ENCODE measurements at places on chromosomes 7 and 10.

DNA sequence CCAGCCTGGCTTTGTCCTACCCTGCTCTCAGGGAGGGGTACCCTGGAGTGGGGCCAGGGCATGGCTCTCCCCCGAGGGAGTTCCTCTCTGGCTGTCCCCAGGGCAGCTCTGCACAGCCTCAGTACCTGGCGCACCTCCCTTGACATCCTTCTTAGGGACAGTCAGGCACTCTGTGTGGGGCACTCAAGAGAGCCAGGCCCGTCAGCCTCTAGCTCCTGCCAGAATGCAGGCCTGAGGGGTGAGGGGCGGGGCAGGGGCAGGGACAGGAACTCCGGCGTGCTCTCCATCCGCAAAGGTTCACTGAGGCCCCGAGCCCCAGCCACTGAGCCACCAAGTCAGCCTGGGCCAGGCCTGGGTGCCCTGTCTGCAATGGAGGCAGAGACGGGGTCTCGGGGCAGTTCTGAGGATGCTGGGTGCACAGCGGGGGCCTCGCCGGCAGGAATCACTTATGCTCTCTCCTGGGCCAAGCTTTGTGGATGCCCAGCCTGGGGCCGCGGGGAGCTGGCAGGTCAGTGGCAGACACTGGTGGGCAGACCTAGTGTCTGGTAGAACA is 10.1 kb downstream of the LIMK1 start:
- H3K4me3 ChIP-seq: peak overlapping the region; percentile 90
- DNase-seq: no peak
- H3K36me3 ChIP-seq: peaks cover 12% of the 10 kb centered on the region
- H3K27me3 ChIP-seq: no peaks in the 10 kb centered on the region
- H3K27ac ChIP-seq: peak overlapping the region; percentile 94

DNA sequence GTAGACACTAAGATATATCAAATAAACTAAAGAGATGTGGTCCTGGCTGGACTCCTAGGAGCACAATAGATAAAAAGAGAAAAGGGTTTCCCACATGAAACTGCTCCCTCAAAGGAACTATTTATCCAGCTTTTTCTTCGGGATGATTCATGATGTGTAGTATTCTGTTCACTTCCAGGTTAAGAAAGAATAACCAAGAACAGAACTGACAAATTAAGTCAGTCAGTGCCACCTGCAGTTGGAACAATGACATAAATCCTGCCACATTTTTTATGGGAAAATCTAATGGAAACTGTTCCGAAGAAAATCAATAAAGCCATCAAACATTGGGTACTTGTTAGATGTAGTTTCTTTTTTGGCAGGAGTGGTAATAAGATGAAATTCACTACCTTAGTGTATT is 87.1 kb downstream of the POLR1F start:
- H3K36me3 ChIP-seq: peaks cover 2% of the 10 kb centered on the region
- no peak overlapping the region for H3K27ac ChIP-seq
- no peak for DNase-seq
- H3K27me3 ChIP-seq: no peaks in the 10 kb centered on the region
- no peaks in the 10 kb centered on the region for H3K4me1 ChIP-seq
- H3K4me3 ChIP-seq: no peak overlapping the region

DNA sequence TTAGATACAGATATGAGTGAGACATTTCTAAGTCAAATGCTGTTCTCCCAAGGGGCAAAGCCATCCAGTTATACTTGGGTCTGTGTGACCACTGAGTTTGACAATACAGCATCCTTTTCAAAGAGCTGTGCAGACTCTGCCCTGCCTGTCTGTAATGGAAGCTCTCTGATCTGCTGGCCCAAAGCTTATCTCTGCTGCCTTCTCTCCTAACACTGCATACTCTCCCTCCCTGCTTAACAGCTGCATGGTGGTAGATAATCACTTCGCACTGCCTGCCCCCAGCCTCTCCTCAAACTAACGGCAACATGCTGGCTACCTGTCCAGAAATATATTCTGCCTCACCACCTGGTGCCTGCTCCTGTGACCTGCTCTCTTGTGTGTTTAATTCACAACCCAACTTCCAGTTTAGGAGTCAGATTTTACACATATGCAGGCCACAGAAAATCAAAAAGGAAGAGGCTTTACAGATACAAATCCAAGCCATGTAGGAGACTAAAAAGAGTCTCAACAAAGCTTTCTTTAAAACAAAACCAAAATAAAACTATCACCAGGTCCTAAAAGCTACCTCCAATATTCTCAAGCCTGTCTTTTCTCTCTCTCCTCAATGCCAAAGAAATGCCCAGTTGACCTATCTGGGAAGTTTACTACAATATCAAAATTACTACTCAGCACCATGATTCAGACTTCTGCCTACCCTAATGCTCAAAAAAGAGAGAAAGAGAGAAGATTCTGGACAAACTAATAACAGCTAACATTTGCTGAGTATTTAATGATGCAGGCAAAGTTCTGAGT is 145.6 kb downstream of the RELN start:
- no peak overlapping the region for H3K27ac ChIP-seq
- DNase-seq: no peak
- H3K4me3 ChIP-seq: no peak overlapping the region
- H3K36me3 ChIP-seq: no peaks in the 10 kb centered on the region
- H3K27me3 ChIP-seq: no peaks in the 10 kb centered on the region
- H3K4me1 ChIP-seq: no peaks in the 10 kb centered on the region

GRCh38 chr10:81873231-81873931 is 1.6 kb upstream of the NRG3 start:
- H3K4me3 ChIP-seq: no peak overlapping the region
- no peak overlapping the region for H3K27ac ChIP-seq
- peaks cover 34% of the 10 kb centered on the region for H3K27me3 ChIP-seq
- DNase-seq: no peak
- H3K4me1 ChIP-seq: peaks cover 6% of the 10 kb centered on the region

DNA sequence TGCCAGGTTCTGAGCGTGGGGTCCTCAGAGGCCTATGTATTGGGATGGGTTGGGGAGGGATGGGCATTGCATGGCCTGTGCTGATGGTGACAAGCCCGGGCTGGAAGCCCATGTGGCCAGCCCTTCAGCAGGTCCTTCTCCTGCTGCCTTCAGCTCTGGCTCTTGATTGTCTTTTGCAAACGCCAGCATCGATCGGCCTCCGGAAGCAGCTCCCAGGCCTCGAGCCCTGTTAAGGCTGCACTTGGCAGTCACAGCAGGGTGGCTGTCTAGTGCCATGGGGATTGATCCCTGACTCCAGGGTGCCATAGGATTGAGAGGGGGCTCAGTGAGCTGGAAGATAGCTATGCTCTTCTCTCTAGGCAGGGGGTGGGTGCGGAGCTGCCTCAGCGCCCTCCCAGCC is 51.4 kb downstream of the CDH23 start:
- no peak for DNase-seq
- H3K36me3 ChIP-seq: no peaks in the 10 kb centered on the region
- H3K4me3 ChIP-seq: no peak overlapping the region
- no peak overlapping the region for H3K27ac ChIP-seq
- H3K4me1 ChIP-seq: no peaks in the 10 kb centered on the region

- H3K4me3 ChIP-seq: no peak overlapping the region
- DNase-seq: no peak
- H3K27me3 ChIP-seq: no peaks in the 10 kb centered on the region
- no peaks in the 10 kb centered on the region for H3K4me1 ChIP-seq
- H3K36me3 ChIP-seq: no peaks in the 10 kb centered on the region
Measured at GRCh38 chr7:158085741-158086695, 501.6 kb downstream of the PTPRN2 start.

DNA sequence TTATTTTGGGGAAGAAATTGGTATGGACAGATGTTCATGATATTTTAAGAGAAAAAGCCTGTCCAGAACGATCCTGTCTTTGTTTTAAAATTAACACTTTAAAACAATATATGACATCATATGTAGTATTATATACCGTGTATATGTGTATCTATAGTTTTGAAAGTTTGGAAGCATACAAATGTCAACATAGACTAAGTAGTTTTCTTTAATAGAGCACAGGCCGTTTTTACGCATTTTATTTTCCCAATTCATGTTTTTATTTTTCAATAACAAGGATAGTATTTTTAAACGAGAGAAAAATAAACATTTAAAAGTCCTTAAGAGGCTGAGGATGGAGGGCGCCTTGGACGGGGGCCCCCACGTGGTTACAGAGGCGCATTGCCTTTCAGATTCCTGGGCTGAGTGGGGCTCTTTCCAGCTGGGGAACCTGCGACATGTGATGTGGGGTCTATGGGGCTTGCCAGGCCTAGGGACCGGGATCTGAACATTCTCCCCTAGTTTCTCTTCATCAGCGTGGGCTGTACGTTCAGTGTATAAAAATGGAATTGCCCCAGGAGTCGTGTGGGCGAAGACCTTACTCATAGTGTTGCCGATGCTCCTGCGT is 127.8 kb upstream of the ZNF746 start:
- H3K4me1 ChIP-seq: peaks cover 42% of the 10 kb centered on the region
- H3K4me3 ChIP-seq: peak overlapping the region; percentile 31
- peak overlapping the region; percentile 46 for H3K27ac ChIP-seq

DNA sequence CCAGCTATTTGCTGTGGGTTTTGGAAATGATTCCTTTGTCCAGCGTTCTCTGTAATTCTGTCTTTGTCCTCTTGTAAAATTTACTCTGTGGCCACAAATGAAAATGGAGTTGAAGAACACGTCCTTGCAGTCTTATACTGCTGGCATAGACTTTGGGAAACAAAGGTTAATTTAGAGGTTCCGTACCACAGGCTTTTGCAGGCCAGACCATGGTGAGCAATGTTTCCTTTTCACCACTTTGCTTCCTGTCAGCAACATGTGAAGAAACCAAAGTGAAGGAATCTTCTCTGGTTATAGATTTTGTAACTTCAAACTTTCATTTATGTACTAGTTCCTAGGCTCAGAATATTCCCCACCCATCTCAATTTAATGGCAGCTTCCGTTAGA is 488.5 kb downstream of the MDFIC start:
- H3K27ac ChIP-seq: no peak overlapping the region
- H3K36me3 ChIP-seq: no peaks in the 10 kb centered on the region
- no peaks in the 10 kb centered on the region for H3K27me3 ChIP-seq
- no peak for DNase-seq
- H3K4me3 ChIP-seq: no peak overlapping the region

GRCh38 chr7:102439963-102440795 is 6.8 kb downstream of the ORAI2 start:
- no peaks in the 10 kb centered on the region for H3K27me3 ChIP-seq
- no peak for DNase-seq
- peaks cover 7% of the 10 kb centered on the region for H3K4me1 ChIP-seq
- peaks cover 24% of the 10 kb centered on the region for H3K36me3 ChIP-seq

DNA sequence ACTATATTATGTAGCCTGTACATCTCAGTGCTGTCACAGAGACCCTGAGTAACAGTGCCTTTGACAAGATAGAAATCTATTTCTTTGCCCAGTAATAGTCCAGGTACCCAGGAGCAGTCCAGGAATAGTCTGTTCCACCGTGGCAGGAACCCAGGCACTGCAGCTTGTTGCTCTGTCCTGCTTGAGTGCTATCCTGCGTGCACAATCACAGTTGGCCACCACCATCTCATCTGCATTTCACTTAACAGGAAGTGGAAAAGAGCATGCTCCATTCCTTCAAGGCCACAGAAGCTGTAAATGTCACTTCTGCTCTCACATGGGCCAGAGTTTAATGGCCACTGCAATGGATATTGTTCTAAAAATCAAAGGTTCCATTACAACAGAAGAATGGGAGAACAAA is 61.5 kb upstream of the PRR15 start:
- no peaks in the 10 kb centered on the region for H3K4me1 ChIP-seq
- H3K36me3 ChIP-seq: peaks cover 29% of the 10 kb centered on the region
- no peak overlapping the region for H3K4me3 ChIP-seq
- H3K27ac ChIP-seq: no peak overlapping the region

DNA sequence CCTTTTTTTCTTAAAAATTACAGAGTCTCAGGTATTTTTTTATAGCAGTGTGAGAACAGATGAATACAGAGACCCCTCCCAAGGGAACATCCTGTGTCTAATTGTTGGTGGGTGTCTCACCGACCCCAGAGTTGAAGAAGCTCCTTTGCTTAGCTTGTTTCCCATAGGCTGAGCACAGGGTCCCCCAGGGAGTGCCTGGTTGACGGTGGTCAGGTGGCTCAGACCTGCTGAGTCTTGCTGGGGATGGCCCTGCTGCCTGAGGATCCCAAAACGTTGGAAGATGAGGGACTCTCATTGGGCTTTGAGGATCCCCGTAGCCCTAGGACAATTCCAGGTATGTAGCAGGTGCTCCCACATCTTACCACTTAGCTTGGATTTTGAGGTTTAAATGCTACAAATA is 19.5 kb downstream of the SCART1 start:
- no peak overlapping the region for H3K27ac ChIP-seq
- no peak for DNase-seq
- peaks cover 14% of the 10 kb centered on the region for H3K4me1 ChIP-seq

DNA sequence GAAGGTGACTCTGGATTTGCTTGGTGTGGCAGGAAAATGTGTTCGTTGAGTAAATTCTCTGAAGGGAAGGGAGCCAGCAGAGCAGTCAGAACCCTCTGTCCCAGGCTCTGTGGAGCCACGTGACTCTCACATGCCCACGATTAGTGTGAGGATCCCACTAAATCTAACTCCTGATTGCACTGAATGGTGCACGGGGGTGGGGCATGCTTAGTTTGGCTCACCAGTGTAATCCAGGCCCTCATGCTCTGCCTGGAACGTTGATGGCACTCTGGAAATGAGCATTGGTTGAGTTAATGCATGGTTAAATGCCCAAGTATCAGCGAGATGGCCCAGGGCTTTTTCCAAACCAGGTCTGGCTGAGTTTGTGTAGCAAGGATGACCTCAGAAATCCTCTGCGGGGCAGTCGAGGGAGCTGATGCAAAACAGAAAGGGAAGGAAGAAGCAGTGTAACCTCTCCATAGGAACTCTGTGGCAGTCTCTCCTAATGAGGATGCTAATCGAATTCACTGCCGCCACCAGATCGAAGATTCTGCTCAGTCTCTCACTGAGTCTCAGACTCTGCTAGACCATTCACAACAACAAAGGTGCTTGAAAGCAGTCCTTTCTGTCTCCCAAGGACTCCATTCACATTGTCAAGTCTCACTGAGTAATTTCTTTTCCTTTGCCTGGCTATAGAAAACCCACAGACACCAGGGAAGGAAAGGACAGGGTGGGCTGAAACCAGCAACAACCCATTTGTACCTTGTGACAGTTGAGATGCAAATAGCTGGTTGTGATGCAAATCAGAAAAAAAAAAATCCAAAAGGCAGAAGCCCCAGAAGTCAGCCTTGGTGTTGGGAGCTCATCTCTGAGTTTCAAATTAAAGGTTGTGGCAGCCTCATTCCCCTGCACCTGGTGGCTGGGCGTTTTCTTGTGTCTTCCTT is 98.1 kb downstream of the C10orf105 start:
- no peaks in the 10 kb centered on the region for H3K36me3 ChIP-seq
- DNase-seq: no peak

DNA sequence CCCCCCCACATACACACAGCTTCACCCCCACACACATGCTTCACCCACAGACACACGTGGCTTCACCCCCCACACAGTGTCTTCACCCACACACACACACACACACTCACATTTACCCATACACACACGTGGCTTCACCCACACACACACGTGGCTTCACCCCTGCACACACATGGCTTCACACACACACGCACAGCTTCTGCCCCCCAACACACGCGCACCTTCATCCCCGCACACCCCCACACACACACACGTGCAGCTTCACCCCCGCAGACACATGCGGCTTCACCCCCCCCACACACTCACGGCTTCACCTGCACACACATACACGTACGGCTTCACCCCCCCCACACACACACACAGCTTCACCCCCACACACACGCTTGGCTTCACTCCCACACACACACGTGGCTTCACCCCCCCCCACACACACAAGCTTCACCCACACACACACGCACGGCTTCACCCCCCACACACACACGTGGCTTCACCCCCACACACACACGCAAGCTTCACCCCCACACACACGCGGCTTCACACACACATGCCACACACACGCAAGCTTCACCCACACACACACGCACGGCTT is 82.4 kb downstream of the NKX6-2 start:
- H3K36me3 ChIP-seq: peaks cover 1% of the 10 kb centered on the region
- no peak for DNase-seq
- H3K27me3 ChIP-seq: no peaks in the 10 kb centered on the region
- no peak overlapping the region for H3K27ac ChIP-seq
- no peak overlapping the region for H3K4me3 ChIP-seq

All from central memory CD8-positive, alpha-beta T cell (primary cell).